ENCODE measurements at places on chromosomes 5 and 9.

- DNase-seq: no peak
Measured at GRCh38 chr5:148639081-148639480, 15.2 kb downstream of the HTR4 start.

DNA sequence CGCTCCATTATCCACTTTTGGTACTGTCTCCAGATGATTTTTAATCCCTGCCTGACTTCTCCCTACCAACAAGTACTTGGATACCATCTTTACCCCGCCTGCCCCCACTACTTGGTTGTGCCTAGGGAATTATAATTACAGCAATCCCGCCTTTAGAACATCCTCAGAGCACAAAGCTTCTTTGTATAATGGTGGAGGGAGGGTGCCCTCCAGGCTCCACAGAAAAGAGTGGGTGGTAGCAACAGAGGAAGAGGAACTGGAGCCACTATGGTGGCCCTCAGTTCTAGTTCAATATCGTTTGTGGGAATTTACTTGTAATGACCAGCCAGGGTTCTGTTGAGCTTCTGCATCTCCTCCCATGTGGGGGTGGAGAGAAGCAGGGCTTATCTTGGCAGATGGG is 79.0 kb upstream of the RNF38 start:
- DNase-seq: no peak

DNA sequence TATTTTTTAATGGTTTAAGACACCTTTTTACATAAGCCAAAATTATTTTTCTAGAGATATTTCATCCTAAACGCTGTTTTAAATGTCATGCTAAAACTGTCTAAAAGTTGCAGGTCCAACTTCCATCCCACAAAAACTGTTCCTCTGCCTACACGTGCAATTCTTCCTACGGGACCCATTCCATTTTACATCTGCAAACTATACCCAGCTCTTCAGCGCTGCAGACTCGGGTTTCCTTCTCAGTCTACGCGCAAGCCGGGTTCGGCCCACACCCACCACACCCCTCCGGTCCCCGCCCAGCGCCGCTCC is 8.7 kb downstream of the RANBP6 start:
- DNase-seq: no peak

DNA sequence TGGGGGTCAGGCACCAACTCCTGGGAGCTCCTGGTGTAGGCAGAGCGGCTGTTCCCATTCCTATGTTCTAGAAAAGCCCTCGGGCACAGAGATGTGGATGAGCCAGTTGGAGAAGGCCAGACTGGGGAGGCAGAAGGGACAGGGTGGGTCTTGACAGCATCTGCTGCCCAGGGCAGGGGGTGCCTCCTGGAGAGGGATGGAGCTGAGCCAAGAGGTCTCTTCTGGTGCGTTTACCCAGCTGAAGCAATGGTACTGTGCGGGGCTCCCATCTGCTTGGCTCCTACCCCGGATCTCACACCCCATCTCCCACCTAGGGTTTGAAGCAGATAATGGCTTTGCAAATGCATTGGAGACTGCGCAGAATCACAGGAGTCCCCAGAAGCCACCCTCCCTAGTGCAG is 41.3 kb downstream of the SHB start:
- no peak for DNase-seq

GRCh38 chr5:4222147-4222546 is 626.5 kb downstream of the IRX1 start:
- no peak for DNase-seq

DNA sequence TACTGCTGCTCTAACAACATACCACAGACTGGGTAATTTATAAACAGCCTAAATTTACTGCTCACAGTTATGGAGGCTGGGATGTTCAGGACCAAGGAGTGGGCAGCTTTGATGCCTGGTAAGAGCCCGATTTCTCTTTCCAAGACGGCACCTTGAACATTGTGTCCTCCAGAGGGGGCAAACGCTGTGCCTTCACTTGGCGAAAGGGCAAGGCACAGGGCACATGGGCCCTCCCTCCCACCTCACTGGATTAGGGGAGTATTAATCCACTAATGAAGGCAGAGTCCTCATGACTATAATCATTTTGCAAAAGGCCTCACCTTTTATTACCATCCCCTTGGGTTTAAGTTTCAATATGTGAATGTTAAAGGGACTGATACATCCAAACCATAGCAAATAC is 397.7 kb downstream of the TMEM38B start:
- DNase-seq: no peak

DNA sequence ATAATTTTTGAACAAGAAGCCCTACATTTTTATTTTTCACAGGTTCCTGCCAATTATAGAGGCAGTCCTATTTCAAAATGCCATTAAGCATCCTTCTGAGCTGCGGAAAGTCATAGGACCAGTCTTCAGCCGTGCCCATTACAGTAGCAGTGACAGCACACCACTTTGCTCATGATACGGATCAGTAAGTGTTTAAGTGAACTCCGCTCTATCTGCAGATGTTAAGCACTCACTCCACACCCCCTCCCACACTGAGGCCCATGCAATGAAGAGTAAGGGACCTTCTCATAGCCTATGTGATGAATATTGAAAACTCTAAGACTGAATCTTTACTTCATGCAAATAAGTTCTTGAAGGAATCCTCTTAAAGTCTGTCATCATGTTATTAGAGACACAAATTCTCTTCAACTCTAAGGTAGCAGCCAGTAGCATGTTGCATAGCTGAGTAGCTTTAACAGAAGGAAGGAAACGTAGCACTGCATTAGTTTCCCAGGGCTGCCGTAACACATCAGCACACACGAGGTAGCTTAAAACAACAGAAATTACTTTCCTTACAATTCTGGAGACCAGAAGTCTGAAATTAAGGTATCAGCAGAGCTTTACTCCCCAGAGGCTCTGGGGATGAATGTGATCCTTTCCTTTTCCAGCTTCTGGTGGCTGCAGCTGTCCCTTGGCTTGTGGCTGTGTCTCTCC is 20.3 kb upstream of the TAF11L2 start:
- no peak for DNase-seq

DNA sequence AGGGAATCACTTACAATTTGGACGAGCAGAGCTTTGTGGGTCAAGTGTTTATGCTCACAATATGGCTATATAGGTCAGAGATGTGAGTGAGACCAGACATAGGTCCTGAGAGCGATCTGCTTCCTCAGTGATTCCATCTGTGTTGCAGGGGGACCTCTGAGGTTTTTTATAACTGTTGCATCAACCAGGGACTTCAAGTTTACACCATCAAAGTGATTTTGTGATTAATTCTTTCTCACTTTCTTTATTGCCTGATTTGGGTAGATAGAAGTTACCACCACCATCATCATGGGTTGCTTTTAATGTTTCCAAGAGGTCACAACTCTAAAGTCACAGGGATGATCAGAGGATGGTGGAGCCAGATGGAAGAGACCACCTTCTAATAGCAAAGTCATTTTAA is 7.0 kb upstream of the MTAP start:
- no peak for DNase-seq

DNA sequence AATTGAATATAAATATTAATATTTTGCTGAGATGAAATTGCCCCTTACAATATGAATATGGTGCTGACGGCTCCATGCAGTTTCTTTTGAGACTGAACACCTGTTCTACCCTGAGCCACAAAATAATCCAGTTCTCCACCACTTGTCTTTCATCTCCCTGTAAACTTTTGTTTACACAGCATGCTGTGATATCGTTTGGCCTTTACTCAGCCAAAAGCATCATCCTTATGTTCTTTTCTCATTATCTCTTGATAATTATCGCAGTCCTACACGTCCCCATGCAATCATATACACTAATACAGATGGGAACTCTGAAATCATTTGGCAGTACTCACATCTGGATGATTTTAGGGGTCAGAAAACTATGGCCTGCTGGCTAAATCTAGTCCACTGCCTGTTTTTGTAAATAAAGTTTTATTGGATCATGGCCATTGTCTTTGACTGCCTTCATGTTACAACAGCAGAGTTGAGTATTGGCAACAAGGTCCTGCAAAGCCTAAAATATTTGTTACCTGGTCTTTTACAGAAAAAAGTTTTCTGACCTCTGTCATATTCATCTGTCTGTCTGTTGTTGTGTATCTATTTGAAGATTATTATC is 53.3 kb downstream of the AOPEP start:
- DNase-seq: no peak

GRCh38 chr5:167929841-167930240 is 361.6 kb upstream of the WWC1 start:
- no peak for DNase-seq

- DNase-seq: no peak
Measured at GRCh38 chr9:131034268-131034667, 25.3 kb downstream of the LAMC3 start.

- DNase-seq: no peak
Measured at GRCh38 chr5:100550531-100551051, 15.4 kb downstream of the FAM174A start.

GRCh38 chr9:13412331-13412730 is 132.8 kb upstream of the MPDZ start:
- DNase-seq: no peak

GRCh38 chr5:122400341-122400740 is 88.3 kb downstream of the SNCAIP start:
- no peak for DNase-seq

DNA sequence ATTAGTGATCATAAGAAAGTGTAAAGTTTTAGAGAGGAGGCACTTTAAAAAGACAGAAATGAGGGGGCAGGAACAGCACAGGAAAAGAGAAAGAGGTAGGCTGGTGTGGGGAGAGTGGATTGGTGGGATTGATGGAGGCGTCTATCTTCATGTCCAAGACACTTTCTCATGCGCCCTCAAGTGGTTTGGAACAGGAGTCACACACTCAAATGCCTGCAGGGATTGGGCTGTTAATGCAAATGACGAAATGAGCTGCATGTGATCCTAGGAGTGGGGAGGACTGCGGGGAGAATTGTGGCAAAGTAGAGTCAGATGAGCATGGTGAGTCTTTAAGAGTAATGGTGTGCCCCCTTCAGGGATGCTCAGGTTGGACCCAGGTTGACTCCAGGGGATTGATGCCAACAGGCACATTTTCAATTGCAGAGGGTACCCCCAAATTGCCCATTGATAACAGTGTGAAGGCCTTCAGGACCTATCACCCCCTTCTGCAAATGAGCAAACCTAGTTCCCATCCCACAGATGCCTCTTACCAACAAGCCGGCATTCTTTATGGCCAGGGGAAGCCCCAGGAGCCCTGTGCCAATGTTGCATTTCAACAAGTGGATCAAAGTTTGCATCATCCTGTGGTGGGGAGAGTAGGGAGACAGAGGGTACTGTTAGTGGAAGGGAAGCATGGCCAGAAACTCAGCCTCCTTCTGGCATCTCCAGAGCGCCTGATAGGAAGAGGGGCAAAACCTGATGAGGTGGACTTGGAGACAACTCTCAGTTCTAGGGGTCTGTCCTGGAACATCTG is 5.3 kb downstream of the SLC36A3 start:
- no peak for DNase-seq

- DNase-seq: no peak
Measured at GRCh38 chr5:135700731-135701130, 121.9 kb upstream of the CXCL14 start.

DNA sequence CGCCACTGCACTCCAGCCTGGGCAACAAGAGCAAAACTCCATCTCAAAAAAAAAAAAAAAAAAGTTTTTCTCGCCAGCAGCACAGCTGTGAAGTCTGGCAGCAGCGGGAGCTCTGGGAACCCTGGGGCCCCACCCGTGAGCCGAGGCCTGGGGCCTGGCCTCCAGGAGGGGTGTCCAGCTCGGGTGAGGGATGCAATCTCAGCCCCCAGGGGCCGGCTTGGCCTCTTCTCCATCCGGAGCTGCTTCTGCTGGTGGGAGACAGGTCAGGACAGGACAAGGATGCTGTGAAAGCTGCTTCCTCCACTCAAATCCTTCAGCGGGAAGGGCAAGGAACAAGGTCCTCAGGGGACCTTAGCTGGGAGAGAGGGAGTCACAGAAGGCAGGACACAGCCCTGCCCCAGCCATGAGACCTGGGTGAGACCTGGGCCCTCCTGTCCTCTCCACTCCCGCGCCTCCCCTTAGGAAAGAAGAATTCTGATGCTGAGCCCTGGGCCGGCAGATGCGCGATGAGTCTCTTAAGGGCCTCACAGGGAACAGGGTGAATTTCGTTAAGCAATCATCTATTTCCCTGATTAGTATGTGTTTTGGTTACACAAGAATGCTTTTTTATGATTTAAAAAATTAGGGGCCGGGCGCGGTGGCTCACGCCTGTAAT is 30.6 kb downstream of the PLPP7 start:
- DNase-seq: no peak

DNA sequence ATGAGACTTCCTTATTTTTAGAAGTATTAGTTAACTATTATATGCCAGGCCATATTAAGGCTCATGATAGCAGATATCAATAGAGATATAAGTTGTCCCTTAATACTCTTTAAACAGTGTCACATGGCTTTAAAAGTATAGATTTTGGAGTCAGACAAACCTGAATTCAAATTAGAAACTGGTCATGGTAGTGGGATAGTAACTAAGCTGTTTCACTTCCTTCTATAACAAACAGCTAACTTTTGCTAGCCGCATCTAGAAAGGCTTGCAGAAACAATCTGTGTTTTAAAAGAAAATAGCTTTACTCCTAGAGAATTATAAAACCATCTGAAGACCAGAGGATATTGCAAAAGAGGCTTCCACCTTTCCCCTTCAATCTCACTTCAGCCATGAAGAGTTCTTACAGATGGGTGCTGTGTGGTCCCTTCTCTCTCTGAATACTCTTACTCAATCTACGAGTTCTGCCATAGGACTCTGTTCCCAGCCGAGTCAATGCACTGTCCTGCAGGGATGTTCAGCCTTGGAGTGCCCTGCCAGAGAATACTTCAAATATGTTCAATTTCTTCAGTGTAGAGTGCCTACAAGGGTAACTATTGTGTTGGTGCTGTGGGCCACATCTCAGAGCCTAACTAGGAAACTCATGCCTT is 810.2 kb downstream of the EFNA5 start:
- no peak for DNase-seq

- no peak for DNase-seq
Measured at GRCh38 chr5:175897285-175897684, 25.9 kb downstream of the CPLX2 start.

DNA sequence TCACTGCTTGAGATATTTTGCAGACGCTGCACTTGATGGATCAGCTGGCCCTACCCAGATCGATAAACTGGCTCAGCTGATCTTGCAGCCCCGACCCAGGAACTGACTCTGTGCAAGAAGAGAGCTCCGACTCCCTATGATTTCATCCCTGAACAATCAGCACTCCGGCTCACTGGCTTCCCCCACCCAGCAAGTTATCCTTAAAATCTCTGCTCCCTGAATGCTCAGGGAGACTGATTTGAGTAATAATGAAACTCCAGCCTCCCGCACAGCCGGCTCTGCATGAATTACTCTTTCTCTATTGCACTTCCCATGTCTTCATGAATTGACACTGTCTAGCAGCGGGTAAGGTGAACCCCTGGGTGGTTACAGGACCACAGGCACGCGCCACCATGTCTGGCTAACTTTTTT is 16.9 kb upstream of the NANS start:
- DNase-seq: no peak

DNA sequence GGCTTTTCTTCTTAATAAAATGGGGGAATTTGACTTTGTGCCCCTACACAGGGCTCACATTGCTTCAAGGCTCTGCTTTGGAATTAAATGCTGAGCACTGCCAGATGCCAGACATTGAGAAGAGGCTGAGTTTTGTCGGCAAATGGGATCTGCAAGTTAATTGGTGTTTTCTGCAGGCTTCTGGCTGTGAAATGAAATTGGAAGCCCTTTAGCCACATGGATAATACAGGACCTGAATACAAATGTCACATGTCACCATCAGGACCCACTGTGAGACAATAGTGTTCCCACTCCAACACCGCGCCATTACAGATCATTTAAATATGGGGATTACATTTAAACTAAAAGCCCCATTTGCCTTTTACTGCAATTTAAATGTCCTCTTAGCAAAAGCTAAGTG is 164.4 kb downstream of the ZSWIM6 start:
- DNase-seq: no peak

GRCh38 chr9:21852754-21853153 is 50.3 kb downstream of the MTAP start:
- DNase-seq: no peak

- no peak for DNase-seq
Measured at GRCh38 chr5:132557478-132558172, 848 bp downstream of the RAD50 start.
